ENCODE measurements at places on chromosomes 16 and 17. TPM values are rescaled to one million over a fixed set of nuclear protein-coding genes. Genes with fewer than 3 reads are reported as not detected.

GRCh38 chr17:75459590-75460267, 3.3 kb downstream of the TMEM94 start:
- no peak for DNase-seq

DNA sequence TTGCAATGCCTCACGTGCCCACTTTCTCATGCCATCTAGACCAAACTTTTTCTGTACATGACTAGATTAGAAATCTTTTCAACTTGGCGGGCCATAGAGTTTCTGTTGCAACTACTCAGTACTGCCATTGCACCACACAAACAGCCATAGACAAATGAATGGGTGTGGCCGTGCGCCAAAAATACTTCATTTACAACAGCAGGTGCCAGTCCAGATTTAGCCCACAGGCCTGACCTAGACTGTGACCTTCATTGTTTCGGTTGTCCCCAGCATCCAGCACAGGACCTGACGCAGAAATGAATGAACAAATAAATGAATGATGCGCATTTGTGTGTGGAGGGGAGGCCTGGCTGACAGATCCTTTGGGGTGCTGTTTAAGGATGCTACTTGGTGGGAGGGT, 14.3 kb upstream of the PDK2 start:
- no peak for DNase-seq

GRCh38 chr16:11797957-11798299, 870 bp upstream of the ZC3H7A start:
- no peak for DNase-seq

- no peak for DNase-seq
Measured at GRCh38 chr16:64158941-64159588, 962.8 kb downstream of the CDH11 start.

DNA sequence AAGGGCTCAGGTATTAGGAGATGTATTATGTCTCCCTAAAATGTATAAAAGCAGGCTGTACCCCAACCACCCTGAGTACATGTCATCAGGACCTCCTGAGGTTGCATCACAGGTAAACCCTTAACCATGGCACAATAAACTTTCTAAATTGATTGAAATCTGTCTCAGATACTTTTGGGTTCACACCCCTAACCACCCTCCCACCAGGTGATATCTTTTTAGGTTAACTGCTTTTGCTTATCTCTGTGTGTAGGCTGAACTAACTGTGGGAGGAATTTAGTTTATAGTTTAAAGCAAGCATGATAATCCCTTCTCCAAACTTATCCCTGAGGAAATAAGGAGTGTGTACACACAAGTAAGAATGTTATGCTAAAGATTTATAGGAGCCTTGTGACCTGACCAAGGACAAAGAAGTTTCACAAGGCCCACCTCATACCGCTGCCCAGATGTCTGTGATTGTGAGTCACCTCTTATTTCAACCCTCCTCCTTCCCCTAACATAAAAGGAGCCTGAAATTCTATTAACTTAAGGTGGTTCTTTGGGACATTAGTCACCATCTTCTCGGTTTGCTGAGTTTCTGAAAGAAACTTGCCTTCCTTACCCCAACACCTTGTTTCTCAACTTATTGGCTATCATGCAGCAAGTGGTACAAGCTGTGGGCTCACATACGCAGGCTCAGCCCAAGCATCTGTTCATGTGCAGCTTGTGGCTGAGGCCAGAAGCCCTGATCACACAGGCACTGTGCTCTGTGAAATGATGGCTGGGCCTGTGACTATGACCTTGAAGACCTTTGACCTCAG, 11.3 kb downstream of the PRSS22 start:
- DNase-seq = no peak

GRCh38 chr16:19835968-19836421, 48.7 kb downstream of the GPRC5B start:
- no peak for DNase-seq

The BRD7 gene
- 61.6 TPM for total RNA-seq

The ZACN gene
- total RNA-seq = 1.7 TPM

The LRRC75A gene
- 7.9 TPM for total RNA-seq

The TNS4 gene
- 7.0 TPM for total RNA-seq

The SLC35G6 gene
- total RNA-seq = 0.24 TPM

The HOXB2 gene
- 9.9 TPM for total RNA-seq

Measured in umbilical cord (tissue), 2 donors.